ENCODE measurements at places on chromosomes 4 and X.

DNA sequence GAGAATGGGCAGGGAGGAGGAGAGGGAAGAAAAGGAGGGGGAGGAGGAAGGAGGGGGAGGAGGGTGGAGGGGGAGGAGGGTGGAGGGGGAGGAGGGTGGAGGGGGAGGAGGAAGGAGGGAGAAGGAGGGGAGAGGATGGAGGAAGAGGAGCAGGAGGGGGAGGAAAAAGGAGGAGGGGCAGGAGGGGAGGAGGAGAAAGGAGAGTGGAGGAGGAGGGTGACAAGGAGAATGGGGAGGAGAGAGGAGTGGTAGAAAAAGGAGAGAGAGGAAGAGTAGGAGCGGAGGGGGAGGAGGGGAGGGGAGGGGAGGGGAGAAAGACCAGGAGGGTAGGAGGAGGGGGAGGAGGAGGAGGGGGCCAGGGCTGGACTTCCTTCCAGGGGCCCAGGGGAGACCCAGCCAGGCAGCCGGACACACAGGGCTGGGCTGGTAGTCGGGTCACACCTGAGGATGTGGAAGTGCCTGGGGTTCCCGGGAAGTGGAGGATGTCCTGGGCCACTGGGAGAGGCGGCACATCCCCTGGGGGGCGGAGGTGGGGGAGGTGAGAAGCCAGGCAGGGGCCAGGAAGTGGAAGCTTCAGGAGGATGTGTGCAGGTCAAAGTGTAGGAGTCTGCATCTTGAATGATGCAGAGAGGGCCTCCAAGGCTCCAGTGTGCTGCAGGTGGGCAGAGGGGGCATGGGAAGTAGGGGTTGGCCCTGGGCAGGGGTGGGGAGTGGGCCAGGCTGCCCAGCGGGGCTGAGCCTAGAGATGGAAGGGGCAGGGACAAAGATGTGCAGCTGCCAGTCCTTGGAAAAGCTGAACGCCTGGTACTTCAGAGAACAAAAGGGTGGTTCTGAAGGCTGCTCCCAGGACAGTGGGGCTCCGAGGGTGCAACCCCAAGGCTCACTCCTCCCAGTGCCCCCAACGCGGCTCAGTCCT is 18.8 kb downstream of the IL3RA start:
- no peak for DNase-seq

DNA sequence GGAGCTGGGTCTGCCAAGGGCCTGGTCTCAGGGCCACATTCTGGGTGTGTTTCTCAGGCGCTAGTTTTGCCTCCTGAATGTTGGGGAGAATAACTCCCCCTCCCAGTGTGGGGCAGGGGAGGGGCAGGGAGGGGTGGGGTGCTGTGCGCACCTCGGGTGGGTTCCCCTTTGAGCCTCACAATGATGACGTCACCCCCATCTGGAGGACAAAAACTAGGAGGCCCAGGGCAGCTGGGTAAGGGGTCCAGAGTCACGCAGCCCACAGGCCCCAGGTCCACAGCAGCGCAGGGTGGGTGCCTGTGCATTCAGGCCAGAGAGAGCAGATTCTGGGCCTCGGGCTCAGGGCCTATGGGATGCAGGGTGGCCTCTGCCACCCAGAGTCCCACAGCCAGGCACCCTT is 23.7 kb upstream of the HMX1 start:
- no peak for DNase-seq

DNA sequence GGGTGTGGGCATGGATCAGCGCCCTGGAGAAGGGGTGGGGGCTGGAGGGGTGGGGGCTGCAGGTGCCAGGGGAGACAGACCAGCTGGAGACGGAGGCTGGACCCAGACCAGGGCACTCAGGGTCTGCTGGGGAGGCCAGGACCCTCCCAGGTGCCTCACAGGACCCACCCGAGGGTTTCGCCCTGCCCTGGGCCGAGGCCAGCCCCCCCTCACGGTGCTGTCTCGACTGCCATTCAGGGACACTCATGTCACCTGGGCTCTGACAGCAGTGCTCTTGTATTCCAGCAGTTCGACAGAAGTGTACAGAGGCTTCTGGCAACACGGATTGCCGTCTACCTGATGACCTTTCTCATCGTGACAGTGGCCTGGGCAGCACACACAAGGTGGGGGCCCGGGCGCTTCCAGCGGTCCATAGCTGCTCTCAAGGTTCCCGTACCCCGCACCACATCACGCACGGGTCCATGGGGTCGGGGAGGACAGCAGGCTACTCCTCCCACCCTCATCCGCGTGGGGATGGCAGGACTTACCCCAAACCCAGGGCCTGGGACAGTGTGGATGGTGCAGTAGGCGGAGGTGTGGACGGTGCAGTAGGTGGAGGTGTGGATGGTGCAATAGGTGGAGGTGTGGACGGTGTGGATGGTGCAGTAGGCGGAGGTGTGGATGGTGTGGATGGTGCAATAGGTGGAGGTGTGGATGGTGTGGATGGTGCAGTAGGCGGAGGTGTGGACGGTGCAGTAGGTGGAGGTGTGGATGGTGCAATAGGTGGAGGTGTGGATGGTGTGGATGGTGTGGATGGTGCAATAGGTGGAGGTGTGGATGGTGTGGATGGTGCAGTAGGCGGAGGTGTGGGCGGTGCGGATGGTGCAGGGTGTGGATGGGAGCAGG is 18.1 kb downstream of the TMEM175 start:
- no peak for DNase-seq

DNA sequence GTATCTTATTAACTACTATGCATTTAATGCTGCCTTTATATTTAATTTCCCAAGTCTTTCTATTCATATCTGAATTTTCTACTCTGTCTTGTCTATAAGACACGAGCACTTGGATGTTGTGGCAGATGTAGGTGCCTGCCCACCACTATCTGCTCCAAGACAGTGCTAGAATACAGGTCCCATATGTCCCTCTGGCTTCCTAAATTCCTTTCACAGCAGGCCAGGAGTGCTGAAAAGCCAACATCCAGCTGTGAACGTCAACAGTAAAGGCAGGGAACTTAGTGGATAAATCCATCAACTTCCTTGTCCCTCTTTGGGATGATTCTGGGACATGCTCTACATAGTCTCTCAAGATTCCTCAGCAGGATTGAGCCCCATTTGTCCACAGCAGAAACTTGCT is 245.1 kb upstream of the ETNPPL start:
- no peak for DNase-seq

DNA sequence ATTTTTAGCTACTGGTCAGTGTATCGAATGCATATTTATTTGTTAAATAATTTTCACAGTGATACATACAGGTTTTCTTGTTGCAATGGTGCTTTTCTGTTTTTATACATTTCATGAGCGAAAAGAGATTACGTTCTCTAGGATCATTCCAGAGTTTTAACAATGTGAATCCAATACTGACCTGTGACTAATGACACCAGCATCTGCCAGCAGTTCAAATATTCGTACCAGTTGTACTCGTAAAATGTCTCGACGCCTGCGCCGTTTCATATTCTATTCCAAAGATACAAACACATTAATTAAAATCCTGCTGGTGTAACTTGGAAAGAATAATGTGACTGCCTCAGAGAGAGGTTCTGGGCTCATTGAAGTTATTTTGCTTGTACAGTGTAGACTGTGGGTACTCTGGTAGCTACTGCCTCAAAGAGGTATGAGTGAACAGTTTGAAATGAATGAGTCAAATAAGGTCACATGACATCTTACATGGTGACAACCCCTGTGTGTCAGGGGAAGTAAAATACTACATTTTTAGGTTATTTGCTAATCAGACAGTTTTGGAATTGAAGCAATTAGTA is 80.7 kb downstream of the ZAR1 start:
- DNase-seq: no peak

GRCh38 chr4:42655269-42655637 is 1.7 kb downstream of the ATP8A1 start:
- no peak for DNase-seq

DNA sequence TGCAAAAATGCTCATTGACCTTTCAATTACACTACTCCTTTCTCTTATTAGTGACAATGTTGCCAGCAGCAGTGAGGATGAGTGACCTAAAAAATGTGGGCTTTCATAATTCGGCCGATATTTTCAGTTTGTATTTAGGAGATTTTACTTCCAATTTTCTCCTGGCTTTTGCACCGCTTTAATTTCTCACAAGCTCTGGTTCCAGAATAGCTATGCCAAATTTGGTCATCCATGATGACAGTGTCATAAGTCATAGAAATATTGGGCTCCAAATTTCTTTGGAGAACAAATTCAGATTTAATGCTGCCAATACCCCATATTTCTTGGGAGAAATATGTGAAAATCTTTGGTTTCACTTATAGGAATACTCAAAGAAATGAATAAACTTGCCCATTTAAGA is 187.7 kb upstream of the HCCS start:
- no peak for DNase-seq

GRCh38 chrX:16617382-16617781 is 32.6 kb upstream of the S100G start:
- no peak for DNase-seq

GRCh38 chrX:63675716-63676115 is 109.3 kb downstream of the ARHGEF9 start:
- DNase-seq: no peak

DNA sequence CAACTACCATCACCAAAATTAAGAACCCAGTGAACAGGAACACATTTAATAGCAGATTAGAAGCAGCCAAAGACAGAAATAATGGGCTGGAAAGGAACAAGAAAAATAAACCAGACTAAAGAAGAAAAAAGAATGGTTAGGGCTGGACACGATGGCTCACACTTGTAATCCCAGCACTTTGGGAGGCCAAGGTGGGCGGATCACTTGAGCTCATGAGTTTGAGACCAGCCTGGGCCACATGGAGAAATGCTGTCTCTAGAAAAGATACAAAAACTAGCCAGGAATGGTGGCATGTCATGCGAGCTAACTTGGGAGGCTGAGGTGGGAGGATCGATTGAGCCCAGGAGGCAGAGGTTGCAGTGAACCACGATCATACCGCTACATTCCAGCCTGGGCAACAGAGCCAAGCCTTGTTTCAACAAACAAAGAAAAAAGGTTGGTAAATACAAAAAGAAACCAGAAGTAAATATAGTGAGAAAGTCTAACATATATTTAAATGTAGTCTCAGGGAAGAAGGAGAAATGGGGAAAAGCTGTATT is 102.0 kb downstream of the AFAP1 start:
- DNase-seq: no peak

DNA sequence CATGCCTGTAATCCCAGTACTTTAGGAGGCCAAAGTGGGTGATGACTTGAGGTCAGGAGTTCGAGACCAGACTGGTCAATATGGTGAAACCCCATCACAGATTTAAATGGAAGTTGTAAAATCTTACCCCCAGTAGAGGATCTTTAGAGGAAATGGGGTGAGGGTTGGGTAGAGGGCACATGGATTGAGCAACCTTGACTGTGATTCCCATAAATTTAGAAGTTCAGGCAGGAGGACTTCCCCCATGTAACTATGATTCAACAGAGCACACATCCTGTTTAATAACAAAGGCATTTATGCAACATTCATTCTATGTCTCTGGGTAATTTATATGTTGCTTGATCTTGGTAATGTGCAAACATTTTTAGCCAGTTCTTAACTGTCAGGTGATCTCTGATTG is 143.1 kb downstream of the RBM47 start:
- DNase-seq: no peak

DNA sequence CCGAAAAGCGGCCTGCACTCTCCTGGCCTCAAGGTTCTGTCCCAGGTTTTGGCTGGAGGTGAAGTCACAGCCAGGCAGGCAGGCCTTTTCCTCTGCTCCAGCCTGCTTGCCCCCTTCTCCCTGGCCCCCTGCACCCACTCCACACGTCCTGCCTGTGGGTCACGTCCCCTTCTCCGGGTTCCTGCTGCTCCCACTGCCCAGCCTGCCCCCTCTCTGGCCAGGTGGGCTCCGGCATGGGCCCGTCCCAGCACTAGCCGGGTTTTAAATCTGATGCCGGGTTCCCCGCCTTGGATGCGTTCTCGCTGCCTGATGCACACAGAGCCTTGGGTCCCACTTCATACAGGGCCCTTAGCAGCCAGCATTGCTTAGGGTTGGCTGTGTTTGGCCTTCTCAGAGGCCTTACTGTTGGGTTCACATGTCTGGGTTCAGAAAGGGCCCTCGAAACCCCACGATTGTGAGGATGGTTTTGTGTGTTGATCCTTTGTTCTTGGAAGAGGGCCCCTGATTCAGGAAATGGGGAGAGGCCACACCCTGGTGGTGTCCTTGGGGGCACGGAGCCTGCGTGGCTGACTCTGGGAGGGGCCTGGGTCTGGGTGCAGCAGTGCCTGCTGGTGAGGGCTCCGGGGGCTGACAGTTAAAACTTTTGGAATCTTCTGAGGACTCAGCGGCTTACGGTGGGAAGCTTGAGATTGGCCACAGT is 6.0 kb downstream of the CPZ start:
- no peak for DNase-seq

DNA sequence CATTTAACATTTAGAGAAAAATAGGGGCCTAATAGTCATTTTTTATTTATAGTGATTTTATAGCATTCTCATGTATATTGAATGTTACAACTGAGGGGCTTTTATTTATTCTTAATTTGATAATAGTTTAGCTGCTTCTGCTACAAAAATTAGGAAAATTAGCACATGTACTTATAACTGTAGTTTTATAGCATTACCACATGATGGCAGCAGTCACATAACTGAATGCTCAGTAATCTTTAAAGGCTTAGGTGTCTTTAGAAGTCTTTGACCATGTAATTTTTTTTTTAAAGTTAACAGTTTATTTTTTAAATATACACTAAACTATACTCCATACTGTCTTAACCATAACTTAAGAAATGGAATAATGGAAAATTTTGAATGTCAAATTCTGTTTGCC is 136.6 kb downstream of the STAG2 start:
- no peak for DNase-seq

DNA sequence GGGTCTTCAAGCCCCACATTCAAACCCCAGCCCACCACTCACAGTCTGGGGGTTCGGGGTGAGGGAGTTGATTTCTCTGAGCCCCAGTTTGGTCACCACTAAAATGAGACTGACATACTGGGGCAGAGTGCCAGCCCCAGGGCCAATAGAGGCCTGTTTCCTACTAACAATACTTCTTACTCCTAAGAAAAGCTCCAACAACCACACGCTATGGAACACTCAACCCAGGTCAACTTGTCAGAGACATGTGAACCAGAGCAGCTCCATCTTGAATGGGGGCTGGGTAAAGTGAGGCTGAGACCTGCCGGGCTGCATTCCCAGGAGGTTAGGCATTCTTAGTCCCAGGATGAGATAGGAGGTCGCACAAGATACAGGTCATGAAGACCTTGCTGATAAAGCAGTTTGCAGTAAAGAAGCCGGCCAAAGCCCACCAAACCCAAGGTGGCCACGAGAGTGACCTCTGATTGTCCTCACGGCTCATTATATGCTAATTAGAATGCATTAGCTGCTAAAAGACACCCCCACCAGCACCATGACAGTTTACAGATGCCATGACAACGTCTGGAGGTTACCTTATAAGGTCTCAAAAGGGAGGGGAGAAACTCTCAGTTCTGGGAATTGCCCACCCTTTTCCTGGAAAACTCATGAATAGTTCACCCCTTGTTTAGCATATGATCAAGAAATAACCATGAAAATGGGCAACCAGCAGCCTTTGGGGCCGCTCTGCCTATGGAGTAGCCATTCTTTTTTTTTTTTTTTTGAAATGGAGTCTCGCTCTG is 26.6 kb upstream of the HTRA3 start:
- DNase-seq: no peak

GRCh38 chr4:111204797-111205196 is 581.9 kb upstream of the PITX2 start:
- DNase-seq: no peak

All from activated CD4-positive, alpha-beta T cell treated with anti-CD3 and anti-CD28 coated beads for 4 hours (primary cell).